ENCODE measurements at places on chromosomes 7 and 10.

GRCh38 chr10:23886355-23886754 lies 322.6 kb upstream of the KIAA1217 start:
- DNase-seq = no peak

DNA sequence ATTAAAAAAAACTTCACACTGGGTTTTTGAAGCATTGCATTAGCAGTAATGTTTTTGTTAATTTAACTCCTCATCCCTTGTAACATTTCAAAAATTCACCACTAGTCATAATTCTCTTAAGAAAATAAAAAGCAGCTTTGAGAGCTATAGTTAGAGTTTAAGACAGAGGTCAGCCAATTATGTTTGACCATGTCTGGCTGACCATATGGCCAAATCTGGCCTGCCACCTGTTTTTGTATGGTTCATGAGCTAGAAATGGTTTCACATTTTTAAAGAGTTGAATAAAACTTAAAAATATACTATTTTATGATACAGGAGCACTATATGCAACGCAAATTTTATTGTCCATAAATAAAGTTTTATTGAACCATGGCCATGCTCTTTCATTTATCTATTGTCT lies 73.0 kb upstream of the LRRTM3 start:
- DNase-seq = no peak

GRCh38 chr10:112517451-112517862 lies 70.4 kb downstream of the VTI1A start:
- no peak for DNase-seq

- DNase-seq = no peak
Measured at GRCh38 chr10:19683356-19683755, 132.9 kb upstream of the PLXDC2 start.

DNA sequence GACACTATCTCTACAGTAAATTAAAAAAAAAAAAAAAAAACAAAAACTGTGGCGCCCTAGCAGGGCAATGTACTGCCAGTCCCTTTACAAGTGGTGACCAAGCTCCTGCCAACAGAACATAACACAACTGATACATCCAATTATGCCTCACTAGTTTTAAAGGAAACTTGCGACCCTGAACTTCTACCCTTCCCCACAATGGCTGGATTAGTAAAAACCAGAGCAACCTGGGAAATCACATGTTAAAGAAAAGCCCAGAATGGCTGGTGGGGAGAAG lies 16.5 kb downstream of the ATE1 start:
- no peak for DNase-seq

DNA sequence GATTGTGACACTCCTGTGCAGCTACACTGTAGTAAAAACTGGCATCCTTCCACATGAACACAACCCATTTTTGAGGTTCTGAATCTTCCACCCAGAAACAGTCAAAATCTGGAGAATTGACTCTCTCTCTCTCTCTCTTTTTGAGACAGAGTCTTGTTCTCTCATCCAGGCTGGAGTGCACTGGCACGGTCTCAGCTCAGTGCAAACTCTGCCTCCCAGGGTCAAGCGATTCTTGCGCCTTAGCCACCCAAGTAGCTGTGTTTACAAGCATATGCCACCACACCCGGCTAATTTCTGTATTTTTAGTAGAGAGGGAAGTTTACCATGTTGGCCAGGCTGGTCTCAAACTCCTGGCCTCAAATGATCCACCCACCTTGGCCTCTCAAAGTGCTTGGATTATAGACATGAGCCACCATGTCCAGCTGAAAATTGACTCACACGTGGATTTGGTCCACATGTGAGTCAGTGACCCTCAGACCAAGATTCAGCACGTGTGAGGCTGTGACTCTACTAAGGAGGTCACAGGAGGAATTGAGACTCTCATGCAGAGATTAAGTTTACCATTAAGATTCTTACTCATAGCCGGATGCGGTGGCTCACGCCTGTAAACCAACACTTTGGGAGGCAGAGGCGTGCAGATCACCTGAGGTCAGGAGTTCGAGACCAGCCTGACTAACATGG lies 12.1 kb upstream of the ZNF107 start:
- no peak for DNase-seq

DNA sequence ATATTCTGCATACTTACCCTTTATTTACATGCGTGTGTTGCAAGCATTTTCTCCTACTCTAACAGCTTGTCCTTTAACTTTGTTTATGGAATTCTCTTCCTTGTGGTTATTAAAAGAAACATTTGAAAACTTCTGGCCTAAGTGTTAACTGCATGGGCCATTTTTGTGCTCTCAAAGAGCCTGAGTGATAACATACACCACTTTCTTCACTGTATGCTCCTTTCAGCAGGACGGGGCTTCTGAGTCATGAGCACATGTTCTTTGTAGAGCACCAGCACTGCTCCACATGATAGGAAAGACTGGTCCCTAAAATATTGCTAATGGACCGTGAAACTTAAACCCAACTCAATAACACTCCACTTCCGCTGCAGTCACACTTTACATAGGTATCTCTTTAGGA lies 1093.6 kb upstream of the GHITM start:
- no peak for DNase-seq

DNA sequence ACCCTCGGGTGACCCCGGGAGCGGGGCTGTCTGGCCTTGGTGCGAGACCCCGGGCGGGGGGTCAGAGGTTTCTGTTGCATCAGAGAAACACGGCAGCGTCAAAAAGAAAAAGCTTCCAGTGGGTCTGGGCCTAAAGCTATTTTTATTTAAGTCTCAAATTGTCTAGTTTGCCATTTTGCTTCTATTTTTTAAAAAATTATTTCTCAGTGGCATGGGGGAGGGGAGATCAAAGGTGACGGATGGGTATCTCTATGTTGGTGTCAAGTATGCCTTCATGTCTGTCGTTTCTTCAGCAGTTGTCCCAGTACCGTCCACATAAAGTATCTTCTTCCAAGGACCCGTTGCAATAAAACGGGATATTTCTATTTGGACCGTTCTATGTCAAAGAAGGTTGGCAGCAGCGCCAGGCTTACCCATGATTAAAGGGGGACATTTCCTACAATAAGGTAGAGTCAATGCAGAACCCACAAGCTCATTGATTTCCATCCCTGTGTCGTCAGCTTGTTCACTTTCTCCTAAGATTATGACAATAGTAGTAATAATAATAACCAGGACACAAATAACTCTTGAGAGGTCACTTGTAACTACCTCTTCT lies 26.0 kb upstream of the VAX1 start:
- no peak for DNase-seq

All from stimulated activated CD4-positive, alpha-beta T cell treated with anti-CD3 and anti-CD28 coated beads, Interleukin-1b, Interleukin-23, amount 100 ng/mL, for 24 hours (primary cell).